NCI-H2029 (cell line): ENCODE measurements at places on chromosomes 6 and 20.

DNA sequence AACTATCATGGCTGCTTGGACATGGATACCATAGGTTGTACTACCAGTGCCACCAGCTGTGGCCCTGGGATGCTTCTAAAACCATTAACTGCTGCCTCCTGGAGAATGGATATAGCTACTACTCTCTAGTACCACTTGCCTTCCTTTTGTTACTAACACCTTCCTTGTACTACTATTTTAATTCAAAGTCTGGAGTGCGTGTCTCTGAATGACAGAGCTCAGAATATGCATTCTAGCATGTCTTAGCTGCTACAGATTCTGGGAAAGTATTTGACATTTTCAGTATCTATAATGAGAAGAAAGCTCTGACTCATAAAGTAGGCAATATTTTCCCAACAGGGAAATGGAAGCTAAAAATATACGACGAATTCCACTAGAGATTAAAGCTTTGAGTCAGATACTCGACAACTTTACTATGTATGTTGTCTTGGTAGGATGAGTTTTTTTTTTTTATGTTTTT, 112.3 kb downstream of the PFDN4 start:
- no peak for DNase-seq

- no peak for DNase-seq
Observed at GRCh38 chr6:129032602-129033001, 149.7 kb downstream of the LAMA2 start.

- DNase-seq, result no peak
Observed at GRCh38 chr6:8069151-8069550, 5.0 kb upstream of the BLOC1S5 start.

DNA sequence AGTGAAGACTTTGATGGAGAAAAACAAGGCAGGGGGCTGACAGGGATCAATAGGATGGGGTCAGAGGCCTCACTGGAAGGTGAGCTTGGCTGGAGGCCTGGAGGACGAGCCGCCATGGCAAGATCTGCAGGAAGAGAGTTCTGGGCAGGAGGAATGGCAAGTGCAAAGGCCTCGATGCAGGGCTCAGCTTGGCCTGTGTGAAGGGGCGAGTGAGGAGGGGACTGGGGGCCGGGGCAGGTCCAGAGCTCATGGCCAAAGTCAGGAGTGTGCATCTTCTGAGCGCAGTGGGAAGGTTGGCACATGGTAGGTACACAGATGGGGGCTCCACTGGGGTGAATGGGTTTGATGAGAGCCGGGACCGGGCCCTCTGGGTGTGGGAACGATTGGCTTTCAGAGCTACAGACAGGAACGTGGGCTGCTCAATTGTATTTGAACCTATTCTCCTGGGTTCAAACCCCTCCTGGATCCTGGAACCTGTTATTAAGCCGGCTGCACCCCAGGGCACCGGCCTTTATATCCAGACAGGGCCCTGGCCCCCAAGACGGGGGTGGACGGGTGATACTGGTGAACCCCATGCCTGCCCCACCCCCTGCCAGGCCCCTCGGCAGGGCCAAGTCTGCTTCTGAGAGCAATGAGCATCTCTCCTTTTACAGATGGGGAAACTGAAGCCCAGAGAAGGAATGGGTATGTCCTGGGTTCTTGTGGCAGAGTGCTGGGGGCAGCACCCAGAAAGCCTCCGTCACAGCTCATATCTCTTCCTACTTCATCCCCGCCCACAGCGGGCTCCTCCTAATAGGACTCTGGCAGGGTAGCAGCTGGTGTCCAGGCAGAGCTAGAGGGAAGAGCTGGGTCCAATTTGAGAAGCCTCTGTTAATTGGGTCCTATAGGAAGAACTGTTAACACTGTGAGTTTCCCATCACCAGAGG, 106.1 kb downstream of the CEBPB start:
- no peak for DNase-seq

DNA sequence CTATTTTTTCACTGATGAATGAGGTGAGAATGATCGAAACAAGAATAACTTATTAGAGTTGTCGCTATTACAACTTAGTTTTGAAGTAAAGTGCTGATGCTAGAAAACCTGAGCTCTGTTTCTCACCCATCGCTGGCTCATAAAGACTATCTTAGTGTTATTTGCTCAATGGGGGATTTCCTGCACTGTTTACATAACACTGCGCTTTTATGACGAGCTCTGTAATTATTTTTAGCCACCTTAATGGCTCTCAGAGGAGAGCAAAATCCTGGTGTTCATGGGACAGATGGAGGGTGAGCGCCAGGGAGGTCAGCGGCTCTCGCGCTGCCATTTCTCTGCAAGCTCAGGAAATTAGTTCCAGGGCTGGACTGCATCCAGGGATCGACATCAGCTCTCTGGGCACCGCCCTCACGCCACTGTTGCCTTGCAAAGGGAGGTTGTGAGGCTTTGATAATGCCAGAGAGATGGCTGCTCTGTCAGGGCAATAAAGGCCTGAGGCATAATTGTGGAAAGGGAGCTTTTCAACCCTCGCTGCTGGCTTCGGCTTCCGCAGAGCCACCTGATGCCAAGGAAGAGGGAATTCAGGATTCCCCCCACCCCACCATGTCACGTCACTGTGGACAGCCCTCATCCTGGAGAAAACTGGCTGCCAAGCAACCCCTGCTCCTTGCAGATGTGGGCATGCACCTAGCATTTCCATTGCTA, 72.0 kb downstream of the DACT2 start:
- peak; percentile 68 for DNase-seq

GRCh38 chr20:37579106-37579505, 51.4 kb upstream of the BLCAP start:
- DNase-seq, result no peak

DNA sequence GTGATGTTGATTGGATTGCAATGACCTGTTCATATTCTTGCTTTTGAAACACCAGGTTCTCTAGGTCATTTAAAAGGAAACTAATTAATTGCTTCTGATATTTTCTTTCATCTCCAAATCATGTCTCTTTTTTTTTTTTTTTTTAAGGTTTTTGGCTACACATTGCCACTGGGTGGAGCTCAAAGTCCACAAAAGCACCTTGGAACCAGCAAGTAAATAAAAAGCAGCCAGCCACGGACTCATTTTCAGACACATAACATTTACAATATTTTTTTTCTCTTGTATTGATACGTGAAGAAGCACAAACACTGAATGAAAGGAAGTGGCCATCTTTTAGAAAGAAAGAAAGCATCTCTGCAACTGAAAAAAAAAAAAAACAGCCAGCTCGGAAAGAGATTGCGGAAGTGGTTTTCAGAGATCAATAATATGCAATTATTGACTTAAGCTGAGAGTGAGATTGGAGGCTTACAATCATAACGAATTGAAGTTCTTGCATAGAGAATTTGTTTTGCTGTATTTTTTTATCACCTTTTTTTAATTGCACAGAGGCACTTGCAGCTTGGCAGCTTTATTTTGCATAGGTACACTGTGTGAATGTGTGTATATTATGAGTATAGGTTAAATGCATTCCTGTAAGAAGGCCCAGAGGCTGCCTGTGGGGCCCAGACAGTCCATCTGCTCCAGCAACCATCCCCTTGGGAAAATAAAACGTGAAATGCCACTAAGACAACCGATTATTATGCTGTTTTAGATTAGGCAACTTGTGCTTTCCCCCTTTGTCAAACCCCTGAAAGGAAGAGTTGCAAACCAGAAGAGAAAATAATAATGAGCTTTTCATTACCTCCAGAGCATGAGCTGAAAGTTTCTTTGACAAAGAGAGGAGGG, 28.2 kb downstream of the CGA start:
- peak; percentile 60 for DNase-seq

GRCh38 chr6:46421939-46422338, 69.3 kb downstream of the RCAN2 start:
- no peak for DNase-seq

DNA sequence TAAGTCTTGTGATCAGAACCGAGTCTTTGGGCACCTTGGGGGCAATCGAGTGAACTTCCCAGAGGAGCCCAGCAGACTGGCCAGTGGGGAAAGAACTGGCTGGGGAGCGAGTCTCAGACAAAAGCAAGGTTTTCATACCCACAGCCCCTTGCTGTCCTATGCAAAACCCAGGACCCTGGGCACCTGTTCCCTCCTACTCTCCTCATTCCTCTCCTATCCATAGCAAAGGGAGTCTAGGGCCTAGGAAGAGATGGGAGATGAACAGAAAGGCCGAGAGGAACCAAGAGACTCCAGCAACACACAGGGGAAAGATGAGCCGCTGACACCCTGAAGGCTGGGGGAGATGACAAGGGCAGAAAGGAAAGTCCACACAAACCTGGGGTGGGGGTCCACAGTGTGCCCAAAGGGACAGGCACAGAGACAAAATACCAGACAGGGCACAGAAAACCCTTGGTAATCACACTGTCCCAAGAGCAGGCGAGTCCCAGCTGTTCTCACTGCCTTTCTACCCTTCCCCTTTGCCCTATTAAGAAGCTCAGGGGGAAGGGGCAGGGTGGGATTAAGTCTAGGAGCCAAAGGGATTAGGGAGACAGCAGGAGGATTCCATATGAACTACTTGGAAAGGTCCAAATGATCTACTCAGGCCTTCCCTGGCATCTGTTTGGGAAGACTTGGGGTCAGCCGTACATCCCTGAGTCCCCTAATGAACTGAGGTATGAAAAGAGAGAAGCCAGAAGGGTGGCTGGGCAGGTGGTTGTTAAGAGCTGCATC, 6.5 kb downstream of the PPP1R18 start:
- no peak for DNase-seq

DNA sequence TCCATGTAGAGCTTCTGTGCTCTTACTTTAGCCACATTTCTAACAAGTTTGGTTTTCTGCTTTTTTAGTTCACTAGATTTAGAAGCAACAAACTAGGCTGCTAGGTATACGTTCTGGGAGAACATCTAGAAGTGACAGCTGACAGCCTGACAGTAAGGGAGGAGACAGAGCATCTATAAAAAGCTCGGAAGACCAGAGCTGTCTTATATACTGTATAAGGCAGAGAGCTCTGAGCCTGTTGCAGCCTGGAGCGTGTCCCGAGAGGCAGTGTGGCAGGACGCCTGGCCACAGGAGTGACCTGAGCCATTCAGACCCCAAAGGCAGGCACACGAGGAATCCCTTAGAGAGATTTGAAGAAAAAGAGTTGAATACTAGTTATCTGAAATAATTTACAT, 24.6 kb downstream of the PPP1R14C start:
- no peak for DNase-seq
